Liver (tissue), 10 donors: ENCODE measurements at places on chromosomes 6 and 20. TPM values are rescaled to one million over a fixed set of nuclear protein-coding genes. Genes with fewer than 3 reads are reported as not detected.

GRCh38 chr6:139758209-139758611, 383.8 kb upstream of the CITED2 start:
- DNase-seq, result no peak
- no peak overlapping the region for H3K4me3 ChIP-seq
- no peaks in the 10 kb centered on the region for H3K27me3 ChIP-seq
- no peaks in the 10 kb centered on the region for H3K36me3 ChIP-seq
- H3K27ac ChIP-seq, result no peak overlapping the region

- peaks cover 5% of the 10 kb centered on the region for H3K36me3 ChIP-seq
- DNase-seq, result no peak
- no peak overlapping the region for H3K4me3 ChIP-seq
- no peak overlapping the region for H3K27ac ChIP-seq
Observed at GRCh38 chr6:157670466-157671186, 152.4 kb upstream of the SNX9 start.

DNA sequence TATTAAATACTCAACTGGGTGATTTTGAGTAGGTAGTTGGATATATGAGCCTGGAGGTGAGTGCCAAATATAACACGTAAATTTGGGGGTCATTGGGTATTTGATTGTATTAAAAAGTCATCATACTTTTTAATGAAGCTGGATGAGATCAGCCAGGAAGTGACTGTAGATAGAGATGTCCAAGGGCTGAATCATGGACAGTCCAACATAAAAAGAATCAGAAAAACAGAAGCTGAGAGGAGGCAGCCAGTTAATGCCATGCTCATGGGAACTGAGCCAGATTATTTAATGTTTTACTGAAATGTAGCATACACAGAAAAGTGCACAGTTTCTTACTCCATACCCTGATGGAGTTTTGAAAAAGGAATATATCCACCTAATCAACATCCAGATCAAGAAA, 435.5 kb upstream of the PLCB4 start:
- H3K27me3 ChIP-seq, result no peaks in the 10 kb centered on the region
- H3K36me3 ChIP-seq, result no peaks in the 10 kb centered on the region
- no peak for DNase-seq
- H3K4me3 ChIP-seq, result no peak overlapping the region

DNA sequence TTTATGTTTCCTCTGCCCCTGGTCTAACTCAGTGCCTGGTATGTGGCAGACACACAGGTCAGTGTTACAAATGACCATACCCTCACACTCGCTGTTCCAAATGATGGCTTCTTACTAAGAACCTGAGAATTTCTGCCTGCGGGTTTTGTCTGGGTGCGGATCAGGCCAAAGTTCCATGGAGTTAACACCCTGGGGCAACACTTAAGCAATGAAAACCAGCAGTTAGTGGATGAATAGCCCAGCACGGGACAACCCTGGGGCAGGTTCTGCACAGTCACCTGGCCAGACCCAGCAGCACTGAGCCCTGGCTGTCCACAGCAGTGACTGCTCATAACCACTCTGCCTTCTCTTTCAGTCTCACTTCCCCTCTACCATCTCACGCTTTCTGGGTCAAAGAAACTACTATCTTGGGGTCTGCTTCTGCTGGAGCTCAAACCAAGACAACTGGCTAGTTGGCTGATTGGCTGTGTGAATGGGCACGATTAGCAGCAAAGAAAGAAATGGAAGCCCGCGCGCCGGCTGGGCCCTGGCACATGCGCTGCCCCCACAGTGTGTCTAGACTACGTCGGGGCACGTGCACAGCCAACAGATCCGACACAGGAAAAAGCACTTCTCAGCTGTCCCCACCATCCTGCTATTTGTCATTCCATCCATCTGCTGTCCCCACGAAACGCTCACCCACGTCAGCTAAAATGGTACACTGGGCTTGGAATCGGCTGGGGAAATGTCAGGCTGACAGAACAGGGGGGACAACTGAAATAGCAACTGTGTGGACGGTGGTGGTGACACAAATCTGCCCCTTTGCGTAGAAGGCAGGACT, 36.6 kb downstream of the MGME1 start:
- peaks cover 9% of the 10 kb centered on the region for H3K4me1 ChIP-seq
- H3K27me3 ChIP-seq, result no peaks in the 10 kb centered on the region
- no peaks in the 10 kb centered on the region for H3K36me3 ChIP-seq
- no peak overlapping the region for H3K27ac ChIP-seq

- H3K4me3 ChIP-seq, result no peak overlapping the region
- H3K27me3 ChIP-seq, result peaks cover 3% of the 10 kb centered on the region
- DNase-seq, result no peak
- H3K36me3 ChIP-seq, result no peaks in the 10 kb centered on the region
- no peaks in the 10 kb centered on the region for H3K4me1 ChIP-seq
Observed at GRCh38 chr20:57630061-57630460, 9.8 kb upstream of the ZBP1 start.

- H3K36me3 ChIP-seq, result no peaks in the 10 kb centered on the region
- no peak overlapping the region for H3K4me3 ChIP-seq
- H3K4me1 ChIP-seq, result no peaks in the 10 kb centered on the region
- H3K27me3 ChIP-seq, result no peaks in the 10 kb centered on the region
Observed at GRCh38 chr20:24418731-24419130, 50.7 kb upstream of the SYNDIG1 start.

Gene ARFGEF3
- total RNA-seq, result 0.19 TPM

Gene VAPB
- 21.7 TPM for total RNA-seq
